Memory B cell (primary cell): ENCODE measurements at places on chromosomes 1 and 21.

- H3K27me3 ChIP-seq = peaks cover 3% of the 10 kb centered on the region
- peak overlapping the region; percentile 68 for H3K4me3 ChIP-seq
- DNase-seq = no peak
- H3K27ac ChIP-seq = no peak overlapping the region
Measured at GRCh38 chr1:1170215-1171091, 3.2 kb upstream of the TTLL10 start.

GRCh38 chr1:232951180-232951579 lies 769 bp downstream of the NTPCR start:
- no peak for DNase-seq
- H3K36me3 ChIP-seq = peaks cover 4% of the 10 kb centered on the region
- H3K27ac ChIP-seq = peak overlapping the region; percentile 86
- no peaks in the 10 kb centered on the region for H3K27me3 ChIP-seq
- peaks cover 22% of the 10 kb centered on the region for H3K4me1 ChIP-seq
- peak overlapping the region; percentile 91 for H3K4me3 ChIP-seq

DNA sequence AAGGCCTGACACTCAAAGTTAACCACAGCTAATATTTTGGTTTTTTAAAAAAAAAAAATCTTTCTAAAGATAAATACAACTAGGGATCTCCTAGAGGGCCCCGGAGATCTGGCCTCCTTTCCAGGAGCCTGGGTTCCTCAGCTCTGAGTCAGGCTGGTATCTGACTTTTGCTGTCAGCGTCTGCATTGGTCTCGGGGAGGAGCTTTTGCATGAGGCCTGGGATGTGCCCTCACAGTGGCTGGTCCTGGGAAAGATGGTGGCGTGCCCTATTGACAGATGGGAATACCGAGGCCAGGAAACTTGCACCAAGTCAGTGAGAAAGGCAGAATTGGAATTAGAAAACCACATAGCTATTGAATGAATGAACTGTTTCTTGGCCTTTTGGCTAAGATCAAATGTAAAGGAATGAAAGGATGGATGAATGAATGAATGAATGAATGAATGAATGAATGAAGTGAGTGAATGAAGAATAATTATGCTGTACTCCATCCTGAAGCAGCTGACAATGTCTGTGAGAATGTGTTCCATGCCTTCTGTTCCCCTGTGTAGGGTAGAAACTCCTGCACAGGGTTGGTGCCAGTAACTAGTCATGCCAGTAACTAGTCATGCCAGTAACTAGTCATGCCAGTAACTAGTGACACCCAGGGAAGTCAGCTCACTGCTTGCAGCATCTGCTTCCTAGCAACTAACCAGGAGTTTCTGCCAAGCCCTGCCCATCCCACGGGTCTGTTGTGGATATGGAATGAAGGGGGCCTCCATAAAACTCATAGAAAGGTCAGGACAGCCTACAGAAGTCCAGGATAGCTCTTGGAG lies 242.5 kb upstream of the VAMP3 start:
- H3K4me3 ChIP-seq = no peak overlapping the region
- H3K4me1 ChIP-seq = no peaks in the 10 kb centered on the region
- no peaks in the 10 kb centered on the region for H3K36me3 ChIP-seq
- no peak overlapping the region for H3K27ac ChIP-seq

DNA sequence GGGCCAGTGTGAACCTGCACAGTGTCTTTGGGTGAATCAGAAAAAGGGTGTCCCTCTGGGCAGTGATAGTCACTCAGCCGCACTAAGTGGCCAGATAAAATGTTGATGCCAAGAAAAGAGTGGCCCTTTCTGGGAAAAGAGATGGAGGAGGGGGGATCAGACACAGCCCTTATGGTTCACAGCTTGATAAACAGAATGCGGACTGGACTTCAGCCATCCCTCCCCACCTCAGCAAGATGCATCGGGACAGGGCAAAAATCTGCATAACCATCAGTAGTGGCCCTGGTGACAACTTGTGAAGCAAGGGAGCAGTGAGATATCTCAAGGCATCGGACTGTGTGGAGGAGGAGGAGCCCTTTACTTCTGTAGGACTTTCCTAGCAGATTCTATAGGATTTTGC lies 353.8 kb upstream of the PLXNA2 start:
- H3K27ac ChIP-seq = no peak overlapping the region
- no peak overlapping the region for H3K4me3 ChIP-seq
- no peaks in the 10 kb centered on the region for H3K36me3 ChIP-seq
- no peak for DNase-seq
- peaks cover 2% of the 10 kb centered on the region for H3K27me3 ChIP-seq

GRCh38 chr1:180691322-180691913 lies 59.6 kb downstream of the XPR1 start:
- no peak overlapping the region for H3K27ac ChIP-seq
- no peaks in the 10 kb centered on the region for H3K27me3 ChIP-seq
- no peak for DNase-seq
- H3K36me3 ChIP-seq = peaks cover 28% of the 10 kb centered on the region

DNA sequence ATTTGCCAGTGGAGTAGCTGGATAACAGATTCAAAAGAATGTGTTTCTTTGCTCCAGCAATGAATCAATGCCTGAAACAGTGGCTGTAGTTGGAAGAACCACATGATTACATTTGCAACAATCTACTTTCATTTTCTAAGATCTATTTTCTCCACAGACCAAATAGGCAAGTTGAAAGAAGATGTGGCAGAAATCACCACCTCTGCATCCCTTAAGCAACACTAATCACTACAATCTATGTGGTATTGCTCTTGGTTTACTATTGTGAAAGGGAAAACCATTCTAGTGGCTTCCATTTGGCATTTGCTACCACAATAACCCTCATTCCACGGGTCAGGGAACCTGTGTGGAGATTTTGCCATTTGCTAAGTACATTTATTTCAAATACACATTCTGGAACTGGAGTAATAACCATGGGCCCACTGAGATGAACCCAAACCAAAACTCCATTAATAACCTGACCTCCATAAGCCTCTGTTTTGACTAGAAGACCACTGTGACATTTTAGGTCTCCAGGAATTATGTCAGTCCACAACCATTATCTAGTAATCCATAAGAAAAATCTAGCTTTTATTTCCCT lies 66.3 kb downstream of the C1orf185 start:
- H3K36me3 ChIP-seq = no peaks in the 10 kb centered on the region
- peaks cover 3% of the 10 kb centered on the region for H3K27me3 ChIP-seq
- no peak for DNase-seq

DNA sequence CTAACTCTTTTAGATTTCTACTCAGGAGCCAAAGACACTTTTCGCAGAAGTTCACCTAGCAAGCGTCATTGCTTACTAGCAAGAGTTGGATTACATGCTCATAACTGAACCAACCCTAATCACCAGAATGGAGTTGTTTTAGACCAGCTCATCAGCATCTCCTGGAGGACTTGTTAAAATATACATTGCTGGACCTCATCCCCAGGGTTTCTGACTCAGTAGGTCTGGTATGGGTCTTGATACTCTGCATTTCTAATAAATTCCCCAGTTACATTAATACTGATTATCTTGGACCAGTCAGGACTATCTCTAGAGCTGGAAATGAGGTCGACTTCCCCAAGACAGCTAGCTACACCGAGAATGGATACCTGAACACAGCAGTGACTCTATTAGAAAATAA lies 9.7 kb upstream of the PRDX6 start:
- peaks cover 18% of the 10 kb centered on the region for H3K4me1 ChIP-seq
- H3K4me3 ChIP-seq = no peak overlapping the region
- no peak for DNase-seq
- H3K27ac ChIP-seq = no peak overlapping the region

DNA sequence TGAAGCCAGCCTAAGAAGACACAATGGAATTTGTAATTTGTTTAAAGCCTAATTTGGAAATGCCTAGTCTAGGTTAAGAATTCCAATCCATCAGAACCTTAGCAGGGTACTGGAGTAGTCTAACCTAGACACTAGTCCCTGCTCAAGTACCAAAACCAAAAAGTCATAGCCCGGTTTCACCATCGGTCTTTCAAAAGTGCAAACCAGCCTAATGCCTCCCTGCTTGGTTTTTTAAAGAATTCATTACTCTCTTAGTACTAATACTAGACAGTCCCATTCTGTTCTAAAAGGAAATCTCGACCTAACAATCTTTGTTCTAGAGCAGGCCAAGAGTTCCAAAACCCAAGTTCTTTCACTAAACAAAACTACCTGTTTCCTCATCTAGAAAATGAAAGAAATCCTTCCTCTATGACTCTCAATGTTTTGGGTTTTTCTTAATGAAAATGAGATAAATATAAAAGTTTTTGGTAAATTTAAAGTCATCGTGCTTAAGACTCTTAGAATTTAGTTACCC lies 2.6 kb downstream of the PUM1 start:
- no peak for DNase-seq
- peak overlapping the region; percentile 98 for H3K27ac ChIP-seq
- H3K27me3 ChIP-seq = no peaks in the 10 kb centered on the region
- H3K4me3 ChIP-seq = peak overlapping the region; percentile 49
- H3K36me3 ChIP-seq = peaks cover 10% of the 10 kb centered on the region

- peaks cover 2% of the 10 kb centered on the region for H3K36me3 ChIP-seq
- no peaks in the 10 kb centered on the region for H3K4me1 ChIP-seq
- no peak for DNase-seq
- H3K4me3 ChIP-seq = no peak overlapping the region
Measured at GRCh38 chr1:33408093-33408436, 22.8 kb downstream of the PHC2 start.

DNA sequence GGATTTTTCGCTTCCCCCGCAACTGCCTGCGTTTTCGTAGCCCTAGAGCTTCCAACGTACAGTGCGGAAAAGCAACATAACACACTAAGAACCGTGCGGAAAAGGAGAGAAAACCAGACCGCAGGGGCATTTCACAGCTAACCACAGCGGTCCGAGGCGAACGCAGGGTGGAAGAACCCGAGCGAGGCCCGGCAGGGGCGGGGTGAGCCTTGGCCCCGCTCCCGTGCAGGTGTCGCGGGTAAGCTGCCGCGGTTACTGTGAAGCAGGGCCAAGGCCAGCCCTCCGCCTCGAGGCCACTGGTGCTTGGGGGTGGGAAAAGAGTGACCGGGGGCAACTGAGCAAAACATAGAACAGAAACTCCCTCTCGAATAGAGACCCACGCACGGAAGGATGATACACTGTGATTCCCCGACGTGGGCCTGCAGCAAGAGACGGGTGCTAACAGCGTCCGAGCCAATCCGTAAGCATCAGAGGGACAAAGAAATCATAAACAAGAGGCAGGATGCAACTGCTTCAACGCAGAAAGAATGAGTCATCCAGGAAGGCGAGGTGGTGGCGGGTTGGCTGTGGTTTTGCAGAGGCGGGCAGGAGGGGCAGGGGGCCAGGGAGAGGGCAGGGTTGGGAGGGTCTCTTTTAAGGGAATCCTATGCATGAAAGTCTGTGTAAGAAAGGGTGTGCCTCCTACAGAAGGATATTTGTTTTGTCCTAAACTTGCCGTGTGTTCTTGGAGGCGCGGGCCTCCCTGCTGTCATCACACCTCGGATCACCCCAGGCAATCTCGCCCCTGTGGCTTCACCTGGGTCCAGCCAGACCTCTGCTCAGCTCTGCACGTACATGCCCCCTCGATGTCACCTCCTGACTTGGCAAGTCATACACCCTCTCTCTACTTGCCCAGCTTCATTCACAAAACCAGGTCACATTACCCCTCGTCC lies 7.3 kb downstream of the GNG4 start:
- peaks cover 33% of the 10 kb centered on the region for H3K27me3 ChIP-seq
- no peak for DNase-seq
- no peak overlapping the region for H3K27ac ChIP-seq
- peaks cover 14% of the 10 kb centered on the region for H3K4me1 ChIP-seq
- H3K4me3 ChIP-seq = peak overlapping the region; percentile 75

GRCh38 chr21:37101384-37101783 lies 28.3 kb downstream of the TTC3 start:
- DNase-seq = no peak
- no peak overlapping the region for H3K4me3 ChIP-seq
- H3K27me3 ChIP-seq = no peaks in the 10 kb centered on the region
- H3K4me1 ChIP-seq = no peaks in the 10 kb centered on the region
- H3K27ac ChIP-seq = no peak overlapping the region
- peaks cover 22% of the 10 kb centered on the region for H3K36me3 ChIP-seq

- H3K4me1 ChIP-seq = no peaks in the 10 kb centered on the region
- H3K27ac ChIP-seq = no peak overlapping the region
- H3K4me3 ChIP-seq = no peak overlapping the region
- peak; percentile 8 for DNase-seq
- peaks cover 4% of the 10 kb centered on the region for H3K27me3 ChIP-seq
- no peaks in the 10 kb centered on the region for H3K36me3 ChIP-seq
Measured at GRCh38 chr1:227892489-227893299, 55.0 kb downstream of the WNT9A start.

DNA sequence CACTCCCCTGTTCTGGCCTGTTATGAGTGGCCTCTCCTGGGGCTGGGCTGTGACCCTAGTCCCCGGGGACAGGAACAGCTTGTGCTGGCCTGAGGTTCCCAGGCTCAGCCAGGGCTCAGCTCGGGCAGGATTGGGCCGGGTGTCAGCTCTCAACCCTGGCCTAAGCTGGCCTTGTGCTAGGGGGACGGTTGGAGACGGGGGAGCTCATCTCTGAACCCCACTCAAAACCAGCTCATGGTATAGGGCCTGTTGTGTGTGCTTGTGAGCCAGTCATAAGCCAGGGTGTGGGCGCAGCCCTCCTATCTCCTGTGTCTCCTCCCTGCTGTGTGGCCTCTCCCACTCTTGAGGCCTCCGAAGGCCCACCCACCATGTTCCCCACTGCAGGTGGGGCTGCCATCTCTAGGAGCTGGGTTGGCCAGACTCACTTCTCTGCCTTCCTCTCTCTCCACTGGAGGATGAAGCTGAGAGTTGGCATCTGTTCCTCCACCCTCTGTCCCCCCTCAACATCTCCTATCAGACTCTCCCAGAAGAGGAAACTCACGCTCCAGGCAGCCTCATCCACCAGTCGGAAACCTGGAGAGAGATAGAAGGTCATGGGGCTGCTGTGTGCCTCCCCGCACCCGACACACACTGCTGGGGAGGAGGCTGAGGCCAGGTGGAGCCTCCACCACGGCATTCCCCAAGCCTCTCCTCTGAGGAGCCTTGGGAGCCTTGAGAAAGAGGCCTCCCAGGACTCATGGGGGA lies 1.4 kb downstream of the PEAR1 start:
- peaks cover 3% of the 10 kb centered on the region for H3K4me1 ChIP-seq
- H3K27me3 ChIP-seq = peaks cover 23% of the 10 kb centered on the region
- DNase-seq = no peak
- H3K36me3 ChIP-seq = no peaks in the 10 kb centered on the region

DNA sequence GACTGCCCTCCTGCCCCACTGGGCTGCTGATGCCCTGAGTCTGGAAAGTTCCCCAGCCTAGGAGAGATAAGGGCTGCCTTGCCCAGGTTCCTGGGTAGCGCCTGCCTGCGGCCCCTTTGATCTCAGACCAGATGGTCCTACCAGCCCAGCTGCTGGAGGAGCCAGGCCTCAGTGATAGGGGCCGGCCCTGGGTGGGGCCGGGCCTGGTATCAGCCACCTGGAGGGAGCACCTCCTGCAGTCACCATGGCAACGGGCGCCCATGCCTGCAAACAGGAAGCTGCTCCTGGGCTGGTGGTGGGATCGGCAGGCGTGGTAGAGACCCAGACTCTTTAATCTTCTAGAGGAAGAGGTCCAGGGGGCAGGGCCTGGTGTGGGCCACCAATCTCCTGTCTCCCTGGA lies 119.7 kb upstream of the WNT4 start:
- H3K4me1 ChIP-seq = peaks cover 8% of the 10 kb centered on the region
- H3K36me3 ChIP-seq = no peaks in the 10 kb centered on the region
- H3K27me3 ChIP-seq = peaks cover 17% of the 10 kb centered on the region
- no peak overlapping the region for H3K27ac ChIP-seq

- H3K4me1 ChIP-seq = no peaks in the 10 kb centered on the region
- H3K27ac ChIP-seq = no peak overlapping the region
- no peak overlapping the region for H3K4me3 ChIP-seq
- DNase-seq = no peak
Measured at GRCh38 chr1:3348196-3348865, 106.1 kb upstream of the ARHGEF16 start.

GRCh38 chr21:31894457-31894856 lies 21.6 kb downstream of the HUNK start:
- no peaks in the 10 kb centered on the region for H3K4me1 ChIP-seq
- no peaks in the 10 kb centered on the region for H3K36me3 ChIP-seq
- H3K4me3 ChIP-seq = no peak overlapping the region
- H3K27me3 ChIP-seq = peaks cover 5% of the 10 kb centered on the region
- no peak for DNase-seq
- H3K27ac ChIP-seq = no peak overlapping the region
